ENCODE measurements at places on chromosomes 5 and 9.

DNA sequence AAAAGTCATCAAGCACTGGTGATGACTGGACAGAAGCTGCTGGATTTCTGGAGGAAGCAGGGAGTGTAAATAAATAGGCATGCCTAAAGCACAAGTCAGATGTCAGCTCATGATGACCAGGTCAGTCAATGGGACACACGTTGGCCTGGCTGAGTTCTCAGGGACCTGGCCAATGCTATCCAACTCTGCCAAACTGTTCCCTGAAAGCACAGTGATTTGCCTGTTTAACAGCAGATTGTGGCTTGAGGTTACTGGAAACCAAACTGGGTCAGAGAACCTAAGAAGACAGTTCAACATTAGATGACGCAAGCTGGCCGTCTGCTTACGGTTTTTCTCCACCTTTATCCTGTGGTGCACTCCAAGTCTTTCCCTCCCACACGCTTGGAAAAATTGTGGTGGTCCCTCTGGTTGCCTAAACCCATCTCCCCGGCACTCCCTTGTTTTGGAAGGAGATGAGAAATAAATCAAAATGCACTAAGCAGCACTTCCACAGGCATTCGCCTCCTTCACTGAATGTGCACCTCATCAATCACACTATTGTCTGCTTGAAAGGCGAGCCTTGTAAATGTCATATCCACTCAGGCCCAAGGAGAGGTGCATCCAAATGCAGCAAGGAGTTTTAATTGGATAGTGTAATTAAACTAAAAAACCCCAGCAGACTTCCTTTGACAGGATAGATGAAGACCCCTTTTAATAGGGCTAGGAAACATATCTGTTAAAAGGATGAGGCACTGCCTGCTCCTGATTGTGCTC is 199.4 kb downstream of the GAPVD1 start:
- no peaks in the 10 kb centered on the region for H3K4me1 ChIP-seq
- no peak overlapping the region for H3K27ac ChIP-seq
- no peaks in the 10 kb centered on the region for H3K27me3 ChIP-seq
- H3K4me3 ChIP-seq = no peak overlapping the region
- H3K36me3 ChIP-seq = no peaks in the 10 kb centered on the region

- no peaks in the 10 kb centered on the region for H3K27me3 ChIP-seq
- no peaks in the 10 kb centered on the region for H3K36me3 ChIP-seq
- no peak for DNase-seq
- no peak overlapping the region for H3K4me3 ChIP-seq
Measured at GRCh38 chr9:70760228-70760627, 345.8 kb upstream of the KLF9 start.

- no peak overlapping the region for H3K27ac ChIP-seq
- no peak for DNase-seq
- peaks cover 5% of the 10 kb centered on the region for H3K4me1 ChIP-seq
- no peak overlapping the region for H3K4me3 ChIP-seq
Measured at GRCh38 chr5:146754621-146755020, 123.9 kb downstream of the PPP2R2B start.

DNA sequence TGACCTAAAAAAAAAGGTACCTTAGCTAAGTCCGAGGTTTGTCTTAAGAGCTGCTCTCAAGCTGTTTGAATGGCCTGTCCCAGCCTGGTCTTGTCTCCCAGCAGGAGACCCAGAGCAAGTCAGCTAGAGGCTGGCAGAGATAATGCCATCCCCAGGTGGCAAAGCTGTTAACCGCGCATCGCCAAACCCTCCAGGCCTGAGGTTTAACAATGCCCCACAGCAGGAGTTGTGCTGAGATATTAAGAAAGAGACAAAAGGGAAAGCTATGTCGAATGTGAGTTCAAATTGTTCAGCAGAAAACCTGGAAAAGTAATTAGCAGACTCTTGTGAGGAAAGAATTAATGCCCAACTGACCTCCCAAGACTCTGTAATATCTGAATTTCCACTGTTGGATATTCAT is 187.1 kb downstream of the FSTL4 start:
- no peaks in the 10 kb centered on the region for H3K4me1 ChIP-seq
- no peaks in the 10 kb centered on the region for H3K36me3 ChIP-seq
- no peaks in the 10 kb centered on the region for H3K27me3 ChIP-seq
- H3K27ac ChIP-seq = no peak overlapping the region
- H3K4me3 ChIP-seq = no peak overlapping the region

DNA sequence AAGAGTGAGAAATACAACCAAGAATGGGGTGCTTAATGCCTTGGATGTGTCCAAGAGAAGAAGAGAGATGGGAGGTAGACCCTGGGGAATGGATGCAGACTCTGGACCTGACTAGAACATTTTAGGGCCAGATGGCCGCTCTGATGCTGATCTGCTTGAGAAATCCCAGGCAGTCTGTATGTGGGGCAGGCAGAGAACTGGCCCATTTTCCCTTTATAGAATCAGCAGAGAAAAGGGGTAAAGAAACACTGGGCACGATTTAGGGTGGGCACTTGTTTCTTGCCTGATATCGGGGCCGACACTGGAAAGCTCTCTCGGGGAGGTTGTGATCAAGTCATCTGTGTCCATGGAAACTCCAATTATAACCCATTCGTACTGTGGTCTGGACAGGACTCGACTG is 118.5 kb upstream of the FSTL4 start:
- H3K27me3 ChIP-seq = no peaks in the 10 kb centered on the region
- H3K36me3 ChIP-seq = no peaks in the 10 kb centered on the region
- peaks cover 9% of the 10 kb centered on the region for H3K4me1 ChIP-seq
- no peak overlapping the region for H3K4me3 ChIP-seq

DNA sequence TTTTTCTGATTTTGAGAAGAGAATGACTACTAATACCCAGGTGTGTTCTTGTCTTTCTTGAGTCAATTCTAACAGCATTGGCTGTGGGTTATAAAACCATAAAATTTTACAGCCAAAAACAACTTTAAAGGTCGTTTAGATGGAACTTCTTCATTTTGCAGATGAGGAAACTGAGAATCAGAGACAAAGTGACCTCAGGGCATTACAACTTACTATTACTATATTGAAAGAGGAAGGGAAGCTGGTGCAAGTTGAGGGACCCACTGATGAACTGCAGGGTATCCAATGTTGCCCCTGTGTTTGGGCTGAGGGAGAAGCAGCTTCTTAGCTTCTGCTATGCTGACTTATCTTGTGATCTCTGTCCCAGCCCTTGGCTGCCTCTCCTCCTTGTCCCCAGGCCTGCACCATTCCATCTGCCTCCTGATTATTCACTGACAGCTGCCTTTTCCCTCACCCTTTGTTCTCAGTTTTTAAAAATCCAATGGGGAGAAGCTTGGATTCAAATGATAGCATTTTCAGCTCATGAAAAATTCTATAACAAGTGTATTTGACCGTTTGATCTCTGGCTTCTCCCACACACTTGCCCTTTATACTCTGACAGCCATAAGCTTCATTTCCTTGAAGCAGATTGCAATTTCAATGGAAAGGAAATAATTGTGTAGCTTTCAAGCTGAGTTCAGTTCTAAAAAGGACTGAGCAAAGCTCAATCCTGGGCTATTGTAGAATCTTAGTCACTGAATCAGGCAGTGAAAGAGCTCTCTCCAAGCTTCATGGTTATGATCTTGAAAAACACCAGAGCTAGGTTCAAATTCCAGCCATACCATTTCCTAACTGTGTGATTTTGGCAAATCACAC is 68.5 kb downstream of the TMC1 start:
- peaks cover 22% of the 10 kb centered on the region for H3K4me1 ChIP-seq
- no peaks in the 10 kb centered on the region for H3K27me3 ChIP-seq
- H3K36me3 ChIP-seq = no peaks in the 10 kb centered on the region
- H3K27ac ChIP-seq = no peak overlapping the region
- no peak for DNase-seq
- H3K4me3 ChIP-seq = no peak overlapping the region

DNA sequence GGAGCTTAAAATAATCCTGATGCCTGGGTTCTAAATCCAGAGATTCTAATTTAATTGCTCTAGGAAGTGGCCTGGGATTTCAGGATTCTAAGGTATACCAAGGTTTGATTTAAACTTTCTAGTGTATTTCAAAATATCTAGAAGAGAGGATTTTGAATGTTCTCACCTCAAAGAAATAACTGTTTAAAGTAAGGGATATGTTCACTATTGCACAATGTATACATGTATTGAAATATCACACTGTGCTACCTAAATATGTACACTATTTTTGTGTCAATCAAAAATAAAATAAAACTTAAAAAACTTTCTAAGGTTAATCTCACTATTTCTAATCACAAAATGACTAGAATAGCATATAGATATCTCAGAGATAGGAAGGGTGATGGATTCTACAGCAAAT is 34.0 kb downstream of the TNFSF8 start:
- no peaks in the 10 kb centered on the region for H3K36me3 ChIP-seq
- peaks cover 43% of the 10 kb centered on the region for H3K4me1 ChIP-seq
- no peak overlapping the region for H3K4me3 ChIP-seq
- H3K27me3 ChIP-seq = no peaks in the 10 kb centered on the region

DNA sequence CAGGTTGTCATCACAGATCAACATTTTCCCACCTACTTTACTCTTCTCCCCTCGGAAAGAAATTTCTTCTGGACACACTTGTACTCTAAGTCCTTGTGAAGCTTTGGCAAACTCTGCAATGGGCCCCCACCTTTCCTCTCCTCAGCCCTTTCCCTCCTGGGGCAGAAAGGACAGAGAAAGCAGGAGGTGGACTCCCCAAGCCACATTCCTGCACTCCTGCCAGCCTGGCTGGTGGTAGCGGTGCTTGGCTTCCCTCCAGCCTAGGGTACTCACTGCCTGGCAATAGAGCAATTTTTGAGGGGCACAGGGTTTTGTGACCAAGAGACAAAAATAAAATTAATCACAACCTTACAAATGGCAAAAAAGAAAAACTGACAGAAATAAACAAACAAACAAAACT is 451.4 kb downstream of the ZSWIM6 start:
- no peaks in the 10 kb centered on the region for H3K27me3 ChIP-seq
- H3K36me3 ChIP-seq = no peaks in the 10 kb centered on the region
- H3K27ac ChIP-seq = no peak overlapping the region
- no peaks in the 10 kb centered on the region for H3K4me1 ChIP-seq

DNA sequence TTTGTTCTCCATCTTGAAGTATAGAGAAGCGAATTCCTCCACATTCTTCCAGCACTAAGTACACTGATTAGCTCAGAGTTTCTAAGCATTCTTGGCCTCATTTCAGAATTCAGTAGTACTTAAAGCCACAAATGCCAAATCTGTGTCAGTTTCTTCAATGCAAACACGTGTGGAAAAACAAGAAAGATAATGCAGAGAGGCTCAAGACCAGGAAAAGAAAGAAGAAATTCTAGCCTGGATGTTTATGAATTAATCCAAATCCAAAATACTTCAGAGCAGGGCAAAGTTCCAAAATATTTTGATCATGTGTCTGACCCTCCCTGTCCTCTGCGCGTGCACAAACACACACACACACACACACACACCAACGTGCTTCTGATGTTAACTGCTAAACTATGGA is 457.6 kb downstream of the SLCO4C1 start:
- H3K27ac ChIP-seq = no peak overlapping the region
- H3K36me3 ChIP-seq = no peaks in the 10 kb centered on the region
- H3K4me1 ChIP-seq = no peaks in the 10 kb centered on the region
- no peak overlapping the region for H3K4me3 ChIP-seq

GRCh38 chr5:516980-517379 is 7.3 kb downstream of the SLC9A3 start:
- no peak overlapping the region for H3K4me3 ChIP-seq
- peaks cover 66% of the 10 kb centered on the region for H3K27me3 ChIP-seq
- DNase-seq = no peak
- no peaks in the 10 kb centered on the region for H3K36me3 ChIP-seq
- no peak overlapping the region for H3K27ac ChIP-seq
